ENCODE measurements at places on chromosomes 6 and 20.

DNA sequence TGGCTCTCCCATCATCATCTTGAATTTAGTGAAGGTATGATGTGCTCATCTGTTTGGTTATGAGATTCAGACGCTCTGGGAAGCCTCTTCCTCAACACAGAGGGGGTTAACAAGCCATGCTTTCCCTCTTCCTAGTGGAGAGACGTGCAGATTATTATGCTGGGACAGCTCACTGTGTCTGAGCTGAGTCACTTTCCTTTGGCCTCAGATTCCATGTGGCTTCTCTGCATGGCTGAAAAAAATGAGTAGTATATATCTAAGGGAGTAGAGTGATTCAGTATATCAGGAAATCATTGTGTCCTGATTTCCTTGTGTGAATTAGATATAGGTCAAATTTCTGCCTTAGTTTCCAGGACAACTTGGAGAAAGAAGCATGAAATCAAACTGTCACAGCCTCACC lies 52.6 kb downstream of the FIG4 start:
- no peak for DNase-seq

DNA sequence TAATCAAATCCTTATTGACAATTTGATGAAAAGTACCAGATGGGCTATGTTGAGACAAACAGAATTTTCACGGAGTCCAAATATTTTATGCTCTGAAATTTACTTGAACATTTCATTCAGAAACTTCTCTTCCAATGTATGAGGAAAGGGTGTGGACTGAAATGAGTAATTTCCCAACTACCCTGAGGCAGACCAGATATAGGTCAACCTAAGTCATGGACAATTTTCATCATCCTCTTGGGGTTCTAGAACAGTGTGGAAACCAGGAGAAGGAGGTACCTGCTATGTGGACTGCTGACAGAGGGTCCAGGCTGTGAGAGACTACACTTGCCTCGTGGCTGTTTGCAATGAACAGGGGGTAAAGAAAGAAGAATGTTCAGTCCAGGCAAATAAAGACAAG lies 323.0 kb downstream of the ESR1 start:
- no peak for DNase-seq

DNA sequence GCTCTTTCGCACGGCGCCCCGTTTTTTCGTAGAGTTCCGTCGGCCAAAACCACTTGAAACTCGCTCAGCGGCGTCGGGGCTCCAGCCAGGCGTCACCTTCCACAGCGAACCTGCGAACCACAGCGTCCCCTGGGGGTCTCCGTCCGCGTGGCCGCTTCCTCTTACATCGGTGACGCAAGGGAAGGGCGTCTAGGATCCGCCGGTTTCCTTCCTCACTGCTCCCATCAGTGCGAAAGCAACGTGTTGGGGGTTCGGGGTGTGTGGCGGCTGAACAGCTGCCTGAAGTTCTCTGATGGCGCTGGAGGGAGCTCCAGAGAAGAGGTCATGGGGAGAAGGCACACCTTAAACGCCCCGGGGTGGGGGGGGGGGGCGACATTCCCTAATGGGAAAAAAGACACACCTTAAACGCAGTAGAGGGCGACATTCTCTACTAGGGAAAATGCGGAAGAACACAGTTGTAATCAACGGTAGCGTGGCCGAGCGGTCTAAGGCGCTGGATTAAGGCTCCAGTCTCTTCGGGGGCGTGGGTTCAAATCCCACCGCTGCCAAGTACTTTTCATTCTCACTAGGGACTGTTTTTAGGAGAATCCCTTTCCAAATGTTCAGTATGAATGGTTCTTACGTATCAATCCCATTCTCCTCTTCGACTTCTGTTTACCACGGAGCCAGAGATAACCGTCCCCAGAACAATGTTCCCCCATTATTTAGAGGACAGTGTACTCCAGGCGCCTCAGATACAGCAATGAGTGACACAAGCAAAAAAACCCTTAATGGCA lies 16.4 kb downstream of the ZNF311 start:
- no peak for DNase-seq

DNA sequence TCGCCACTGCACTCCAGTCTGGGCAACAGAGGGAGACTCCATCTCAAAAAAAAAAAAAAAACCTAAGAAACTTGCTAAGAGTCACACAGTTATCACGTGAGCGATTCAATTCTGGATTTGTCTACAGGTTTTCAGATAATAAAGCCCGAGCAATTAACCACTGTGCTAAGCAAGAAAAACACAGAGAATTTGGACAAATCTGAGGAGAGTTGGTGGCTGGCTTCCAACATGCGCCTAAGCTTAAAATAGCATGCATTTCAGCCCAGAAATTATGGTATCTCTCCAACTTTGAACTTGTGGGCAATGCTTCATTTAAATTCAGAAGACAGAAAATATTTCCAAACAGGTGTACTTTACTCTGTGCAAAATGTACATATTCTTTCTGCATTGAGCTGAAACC lies 232.9 kb downstream of the TSHZ2 start:
- DNase-seq = no peak

DNA sequence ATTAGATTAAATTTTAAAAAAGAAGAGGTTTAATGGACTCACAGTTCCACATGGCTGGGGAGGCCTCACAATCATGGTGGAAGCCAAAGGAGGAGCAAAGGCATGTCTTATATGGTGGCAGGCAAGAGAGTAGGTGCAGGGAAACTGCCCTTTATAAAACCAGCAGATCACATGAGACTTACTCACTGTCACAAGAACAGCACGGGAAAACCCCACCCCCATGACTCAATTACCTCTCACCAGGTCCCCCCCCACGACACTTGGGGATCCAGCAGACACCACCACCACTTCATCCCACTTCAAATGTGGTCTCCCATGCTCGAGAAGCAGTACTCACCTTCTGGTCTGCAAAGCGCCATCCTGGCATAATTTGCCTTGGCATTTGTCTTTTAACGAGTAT lies 24.6 kb downstream of the MTFR2 start:
- DNase-seq = no peak

DNA sequence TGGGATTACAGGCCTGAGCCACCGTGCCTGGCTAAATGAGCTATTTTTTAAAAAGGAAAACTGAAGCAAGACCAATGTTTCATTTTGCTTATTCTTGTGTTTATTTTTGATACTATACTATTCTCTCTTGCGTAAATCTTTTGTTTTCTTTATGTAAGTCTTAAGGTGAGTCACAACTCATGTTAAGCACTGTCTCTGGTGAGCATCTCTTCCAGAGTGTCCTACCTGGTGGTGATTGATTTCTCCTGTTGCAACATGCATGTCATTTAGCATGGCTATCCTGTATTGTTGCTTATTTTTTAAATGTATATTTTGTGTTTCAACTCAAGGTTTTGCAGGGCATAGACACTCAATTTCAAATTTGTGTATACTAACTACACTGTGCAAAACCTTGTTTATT lies 336.0 kb downstream of the RFPL4B start:
- no peak for DNase-seq

DNA sequence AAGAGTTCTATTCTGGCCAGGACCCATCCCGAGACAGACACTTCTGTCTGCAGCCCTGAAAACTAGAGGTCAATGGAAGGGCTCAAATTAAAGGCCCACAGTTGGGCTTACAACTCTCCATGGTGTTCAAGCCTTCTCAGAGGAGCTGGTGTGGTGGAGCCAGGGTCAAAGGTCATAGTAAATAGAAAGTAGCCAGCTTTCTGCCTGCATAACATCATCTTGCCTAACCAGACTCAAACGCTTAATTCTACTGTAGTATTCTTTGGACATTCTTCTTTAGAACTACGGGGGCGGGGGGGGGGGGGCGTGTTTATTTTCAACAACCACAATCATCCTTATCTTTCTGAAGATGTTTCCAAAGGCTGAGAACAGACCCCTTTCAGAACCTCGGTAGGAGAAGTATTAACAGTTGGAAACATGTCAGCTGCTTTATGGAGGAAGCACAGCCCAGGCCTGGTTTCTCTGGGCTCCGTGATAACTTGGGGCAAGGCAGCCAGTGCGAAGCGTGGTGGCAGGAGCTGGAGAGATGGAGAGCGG lies 1.5 kb upstream of the RREB1 start:
- DNase-seq = no peak

GRCh38 chr6:168088161-168089053 lies 9.4 kb upstream of the FRMD1 start:
- DNase-seq = peak; percentile 22

DNA sequence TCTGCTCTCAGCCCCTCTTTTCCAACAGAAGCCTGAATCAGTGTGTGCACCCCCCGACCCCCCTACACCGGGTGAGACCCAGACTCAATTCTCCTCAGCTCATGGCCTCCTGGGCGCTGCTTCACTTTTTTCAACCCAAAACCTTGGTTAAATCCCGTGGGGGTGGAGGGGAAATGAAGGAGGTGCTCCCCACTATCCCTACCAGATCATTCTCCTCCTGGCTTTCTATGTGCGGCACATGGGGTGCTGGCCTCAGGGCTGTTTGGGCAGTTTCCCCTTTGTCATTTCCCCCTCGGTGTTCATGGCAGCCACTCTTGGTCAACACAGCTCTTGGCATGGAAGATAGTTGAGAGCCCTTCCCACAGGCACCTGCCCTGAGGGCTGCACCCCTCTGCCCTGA lies 4.6 kb downstream of the CST4 start:
- DNase-seq = no peak

GRCh38 chr6:170155464-170156196 lies 135.2 kb downstream of the DLL1 start:
- no peak for DNase-seq

GRCh38 chr6:166527849-166528248 lies 58.6 kb downstream of the RAMACL start:
- no peak for DNase-seq

GRCh38 chr6:170172825-170173256 lies 118.0 kb downstream of the DLL1 start:
- DNase-seq = no peak

DNA sequence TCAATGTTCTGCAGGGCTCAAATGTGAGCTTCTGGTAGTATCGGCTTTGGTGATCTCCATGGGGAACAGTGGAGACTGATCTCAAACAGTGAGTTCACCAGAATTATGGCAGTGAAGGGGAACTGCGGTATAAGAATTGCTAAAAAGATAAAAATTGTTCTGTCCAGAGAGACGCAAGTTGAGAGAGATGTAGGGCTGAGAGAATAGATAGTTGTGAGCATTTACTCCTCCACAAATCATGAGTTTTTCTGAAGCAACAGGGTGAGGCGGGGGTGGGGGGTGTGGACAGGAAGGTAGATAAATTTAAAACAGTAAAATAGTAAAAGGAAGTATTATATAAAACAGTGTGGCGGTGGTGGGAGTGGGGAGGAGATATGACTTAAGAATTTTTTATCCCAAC lies 98.6 kb upstream of the NEDD9 start:
- no peak for DNase-seq

DNA sequence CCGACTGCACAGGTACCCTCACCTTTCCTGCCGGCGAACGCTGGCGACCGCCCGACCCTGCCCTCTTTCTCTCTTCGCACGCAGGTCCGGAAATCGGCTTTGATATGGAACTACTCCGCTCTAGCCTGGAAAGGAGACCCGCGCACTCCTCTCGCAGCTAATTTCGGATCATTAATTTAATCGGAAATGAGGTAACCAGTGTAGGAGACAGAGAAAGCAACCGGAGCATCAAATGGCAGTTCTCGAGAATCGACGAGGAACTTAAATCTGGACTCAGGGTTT lies 949 bp upstream of the ATXN1 start:
- DNase-seq = no peak

- no peak for DNase-seq
These were observed 729.4 kb downstream of the TENT5A start for GRCh38 chr6:81023007-81023582.

- DNase-seq = no peak
These were observed 147.4 kb upstream of the PRND start for GRCh38 chr20:4574356-4574690.

GRCh38 chr6:74269600-74269858 lies 573.5 kb downstream of the CD109 start:
- DNase-seq = no peak

DNA sequence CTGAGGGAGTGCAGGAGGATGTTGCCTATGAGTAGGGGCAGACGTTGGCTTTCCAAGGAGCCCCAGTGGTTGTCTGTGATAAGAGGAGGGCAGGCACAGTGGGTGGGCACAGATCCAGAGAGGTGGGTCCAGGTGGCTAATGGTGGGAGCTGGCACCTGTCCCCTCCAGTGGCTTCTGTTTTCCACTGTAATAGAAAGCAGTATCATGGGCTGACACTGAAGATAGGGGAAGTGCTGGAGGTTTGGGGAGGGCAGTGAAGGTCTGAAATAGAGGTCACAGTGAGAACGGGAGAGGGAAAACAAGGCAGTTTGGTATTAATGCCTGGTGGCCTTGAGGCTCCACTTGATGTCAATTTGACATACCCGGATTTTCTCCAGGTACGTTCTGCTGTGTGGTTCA lies 10.5 kb upstream of the TXNDC5 start:
- DNase-seq = no peak

- DNase-seq = no peak
These were observed 46.0 kb downstream of the PLCG1 start for GRCh38 chr20:41183391-41183790.

DNA sequence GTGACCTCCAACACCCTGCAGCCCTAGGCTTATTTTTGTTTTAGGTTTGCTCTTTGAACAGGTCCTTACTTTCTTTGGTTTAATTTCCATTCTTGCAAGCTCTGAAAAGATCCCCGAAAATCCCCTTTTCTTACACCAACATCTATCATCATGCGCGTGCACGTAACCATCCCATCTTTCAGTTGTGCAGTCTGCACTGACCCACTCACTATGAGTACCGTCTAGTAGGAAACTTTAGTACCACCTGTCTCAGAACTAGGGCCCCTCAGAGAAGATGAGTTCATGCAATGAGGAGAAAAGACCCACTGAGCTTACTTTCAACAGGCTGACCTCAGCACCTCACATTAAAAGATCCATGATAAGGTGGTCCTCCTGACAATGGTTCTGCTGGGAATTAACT lies 120.6 kb upstream of the AGPAT4 start:
- DNase-seq = no peak

Measured in pons (tissue), 1 donor.